ENCODE measurements at places on chromosomes 2 and 18.

GRCh38 chr2:181947273-181947672, 38.4 kb upstream of the PPP1R1C start:
- DNase-seq = no peak

- DNase-seq = no peak
Observed at GRCh38 chr2:36455011-36455410, 99.4 kb downstream of the CRIM1 start.

GRCh38 chr2:36387258-36387916, 31.8 kb downstream of the CRIM1 start:
- no peak for DNase-seq

GRCh38 chr2:49813208-49813607, 658.9 kb upstream of the FSHR start:
- no peak for DNase-seq

DNA sequence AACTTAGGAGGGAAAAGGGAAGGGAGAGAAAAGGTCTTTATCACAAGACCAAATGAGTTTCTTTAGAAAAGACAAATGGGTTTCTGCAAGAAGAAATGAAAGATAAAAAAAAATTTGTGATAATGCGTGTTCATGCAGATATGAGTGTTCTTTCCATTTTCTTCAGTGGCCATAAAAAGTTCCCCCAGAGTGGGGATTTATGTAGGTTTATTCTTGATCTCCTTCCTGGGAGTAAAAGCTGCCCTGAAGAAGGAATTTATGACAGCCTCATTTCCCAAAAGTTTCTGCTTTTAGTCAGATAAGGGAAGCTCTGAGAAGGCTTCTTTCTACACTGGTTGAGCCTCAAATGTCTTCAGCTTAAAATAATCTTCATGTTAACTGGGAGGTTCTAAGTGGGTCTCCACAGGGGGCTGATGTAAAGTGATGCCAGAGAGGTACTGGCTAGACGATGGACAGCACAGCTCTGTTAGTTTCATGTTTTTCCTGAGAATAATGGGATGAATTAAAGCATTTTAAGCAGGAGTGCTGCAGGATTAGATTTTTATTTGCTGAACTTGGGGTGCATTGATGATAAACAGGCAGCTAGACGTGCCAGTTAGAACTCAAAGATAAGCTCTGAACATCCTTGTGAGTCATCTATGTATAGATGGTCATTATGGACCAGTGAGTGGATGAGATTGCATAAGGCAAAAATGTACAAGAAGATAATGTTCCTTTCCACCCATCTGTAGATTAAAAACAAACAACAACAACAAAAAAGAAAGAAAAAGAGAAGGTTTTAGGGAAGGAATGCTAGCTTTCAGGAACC, 99.4 kb upstream of the MSH2 start:
- no peak for DNase-seq

GRCh38 chr2:46939626-46940359, 24.2 kb upstream of the MCFD2 start:
- DNase-seq = no peak

DNA sequence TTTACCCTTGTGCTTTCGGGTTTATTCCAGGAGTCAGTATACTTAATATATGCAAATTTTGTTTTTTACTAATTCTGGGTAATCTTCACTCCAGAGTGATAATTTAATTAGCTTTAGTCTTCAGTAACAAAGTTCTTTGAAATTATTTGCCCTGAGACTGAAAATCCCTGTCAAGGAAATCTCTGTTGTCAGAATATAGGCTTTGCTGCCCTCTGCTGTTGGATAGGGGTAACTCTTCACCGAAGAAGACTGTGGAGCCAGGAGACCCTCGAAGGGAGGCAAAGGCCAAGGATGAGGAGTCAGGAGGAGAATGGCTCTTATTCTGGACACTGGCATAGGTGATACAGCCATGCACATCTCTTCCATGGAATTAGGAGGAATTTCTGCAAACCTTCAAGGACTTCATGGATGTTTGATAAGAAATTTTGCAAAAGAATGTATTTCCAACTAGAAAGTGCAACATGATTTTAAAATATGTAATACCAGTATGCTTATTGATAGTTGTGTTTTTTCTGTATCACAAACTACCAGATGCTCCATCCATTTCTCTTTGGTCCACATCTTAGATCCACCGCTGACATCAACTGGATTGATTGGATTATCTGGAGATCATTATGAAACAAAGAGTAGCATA, 182.3 kb downstream of the RDH14 start:
- peak; percentile 16 for DNase-seq

GRCh38 chr2:42792087-42792582, 248 bp downstream of the HAAO start:
- DNase-seq = no peak

GRCh38 chr18:7116792-7117389, 706 bp downstream of the LAMA1 start:
- no peak for DNase-seq

DNA sequence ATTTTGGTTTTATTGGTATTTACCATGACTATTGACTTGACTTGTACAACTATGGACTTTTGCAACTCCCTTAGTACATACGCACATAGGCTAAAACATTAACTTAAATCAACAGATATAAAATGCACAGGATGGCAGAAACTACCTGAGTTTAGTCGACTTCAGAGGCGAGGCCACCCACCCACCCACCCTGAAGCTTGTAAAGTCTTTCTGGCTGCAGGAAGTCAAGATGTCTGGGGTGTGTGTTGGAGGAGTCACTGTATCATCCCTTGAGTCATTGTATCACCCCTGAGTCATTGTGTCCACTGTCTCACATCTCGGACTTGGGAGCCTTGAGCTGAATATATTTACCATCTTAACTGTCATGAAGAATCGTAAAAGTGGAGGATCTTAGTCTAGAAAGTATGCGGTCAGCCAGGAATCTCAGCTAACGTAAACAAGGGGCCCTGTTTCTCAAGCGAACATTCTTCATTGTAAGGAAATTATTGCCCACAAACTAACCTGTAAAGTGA, 140.0 kb upstream of the ST6GAL2 start:
- DNase-seq = no peak

GRCh38 chr18:8051453-8051852, 484.3 kb downstream of the PTPRM start:
- DNase-seq = no peak

GRCh38 chr2:174608866-174609214, 11.2 kb upstream of the WIPF1 start:
- no peak for DNase-seq

DNA sequence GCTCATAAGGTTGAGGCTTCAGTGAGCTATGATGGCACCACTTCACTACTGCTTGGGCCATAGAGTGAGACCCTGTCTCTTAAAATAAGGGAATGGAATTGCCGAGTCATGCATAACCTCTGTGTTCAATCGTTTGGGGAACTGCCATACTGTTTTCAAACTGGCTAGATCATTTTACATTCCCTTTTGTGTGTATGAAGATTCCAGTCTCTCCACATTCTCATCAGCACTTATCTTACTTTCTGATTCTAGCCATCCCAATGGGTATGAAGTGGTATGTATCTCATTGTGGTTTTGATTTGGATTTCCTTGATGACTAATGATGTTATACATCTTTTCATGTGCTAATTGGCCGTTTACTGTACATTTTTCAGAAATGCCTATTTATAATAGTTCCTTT, 23.7 kb downstream of the MARCHF7 start:
- DNase-seq = no peak

GRCh38 chr2:32614084-32614483, 13.8 kb upstream of the TTC27 start:
- DNase-seq = no peak

GRCh38 chr2:225275443-225275842, 124.1 kb upstream of the NYAP2 start:
- DNase-seq = no peak

- DNase-seq = no peak
Observed at GRCh38 chr2:231123362-231123898, 1.4 kb downstream of the HTR2B start.

- DNase-seq = no peak
Observed at GRCh38 chr2:40300391-40300790, 151.5 kb downstream of the SLC8A1 start.

GRCh38 chr18:69845593-69846506, 101.8 kb downstream of the CD226 start:
- peak; percentile 95 for DNase-seq

GRCh38 chr18:2104620-2105462, 466.5 kb downstream of the METTL4 start:
- DNase-seq = peak; percentile 15

GRCh38 chr2:86066007-86066578, 39.6 kb downstream of the POLR1A start:
- no peak for DNase-seq

GRCh38 chr2:60926741-60927552, 45.6 kb downstream of the REL start:
- DNase-seq = no peak

DNA sequence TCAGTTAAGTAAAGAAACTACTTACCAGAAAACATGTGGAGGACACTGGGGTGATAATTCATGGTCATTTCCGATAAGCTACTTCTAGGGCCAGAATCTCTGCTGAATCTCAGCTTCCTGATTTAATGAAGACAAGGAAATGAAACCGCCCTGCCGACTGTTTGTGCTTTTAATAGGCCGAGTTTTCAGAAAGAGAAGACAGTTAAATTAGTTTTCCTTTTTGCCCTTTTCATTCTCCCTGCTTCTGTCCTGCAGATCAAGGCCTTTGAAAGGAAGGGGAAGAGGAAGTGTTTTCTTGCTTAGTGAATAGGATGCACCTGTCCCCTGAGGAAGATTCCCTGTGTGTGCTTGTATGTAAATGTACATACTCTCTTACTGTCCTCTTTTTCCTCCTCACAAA, 126.6 kb downstream of the SH3RF3 start:
- no peak for DNase-seq

DNA sequence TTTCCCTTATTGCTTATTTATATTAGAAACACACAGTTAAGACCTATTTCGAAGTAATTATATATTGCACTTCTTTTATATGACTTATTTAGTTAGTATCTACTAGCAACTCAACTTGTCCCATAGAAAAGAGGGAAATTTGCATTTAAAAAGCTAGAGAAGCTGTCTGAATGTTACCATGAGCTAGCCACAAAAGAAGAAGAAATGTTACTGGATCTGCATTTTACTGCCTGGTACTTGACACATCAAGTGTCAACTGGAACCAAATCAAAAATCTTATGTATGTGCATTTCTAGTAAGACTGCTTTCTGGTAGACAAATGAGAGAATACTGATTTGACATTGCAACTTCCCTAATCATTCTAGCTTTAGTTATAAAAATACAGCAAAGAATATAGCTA, 424.6 kb upstream of the VRK2 start:
- no peak for DNase-seq

All from NCI-H1105 (cell line).